ENCODE measurements at places on chromosomes 3 and 15.

- no peak for DNase-seq
These were observed 325.2 kb downstream of the DIPK2A start for GRCh38 chr3:144296808-144297207.

- no peak for DNase-seq
These were observed 137.4 kb downstream of the SERPINI1 start for GRCh38 chr3:167872941-167873340.

GRCh38 chr15:81941479-81941878 is 104.3 kb downstream of the MEX3B start:
- no peak for DNase-seq

GRCh38 chr3:105883798-105884377 is 15.1 kb upstream of the CBLB start:
- DNase-seq: peak; percentile 72

DNA sequence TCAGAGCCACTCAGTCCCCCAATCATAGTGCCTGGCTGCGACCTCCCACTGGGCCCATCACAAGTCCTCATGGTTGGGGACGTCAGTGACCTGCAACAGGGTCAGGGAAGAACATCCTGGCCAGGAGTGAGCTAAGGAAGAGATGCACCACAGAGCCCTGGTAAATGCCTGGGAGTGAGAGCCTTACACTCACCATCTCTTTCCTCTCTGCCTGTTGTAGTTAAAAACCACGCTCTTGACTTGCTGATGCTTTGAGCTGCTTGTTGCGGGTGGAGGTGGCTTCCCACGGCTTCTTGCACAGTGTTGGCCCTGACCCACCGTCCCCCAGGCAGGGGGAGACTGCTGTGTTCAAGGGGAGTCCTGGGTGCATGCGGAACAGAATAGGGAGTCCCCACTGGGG is 91.1 kb upstream of the RGMA start:
- no peak for DNase-seq

DNA sequence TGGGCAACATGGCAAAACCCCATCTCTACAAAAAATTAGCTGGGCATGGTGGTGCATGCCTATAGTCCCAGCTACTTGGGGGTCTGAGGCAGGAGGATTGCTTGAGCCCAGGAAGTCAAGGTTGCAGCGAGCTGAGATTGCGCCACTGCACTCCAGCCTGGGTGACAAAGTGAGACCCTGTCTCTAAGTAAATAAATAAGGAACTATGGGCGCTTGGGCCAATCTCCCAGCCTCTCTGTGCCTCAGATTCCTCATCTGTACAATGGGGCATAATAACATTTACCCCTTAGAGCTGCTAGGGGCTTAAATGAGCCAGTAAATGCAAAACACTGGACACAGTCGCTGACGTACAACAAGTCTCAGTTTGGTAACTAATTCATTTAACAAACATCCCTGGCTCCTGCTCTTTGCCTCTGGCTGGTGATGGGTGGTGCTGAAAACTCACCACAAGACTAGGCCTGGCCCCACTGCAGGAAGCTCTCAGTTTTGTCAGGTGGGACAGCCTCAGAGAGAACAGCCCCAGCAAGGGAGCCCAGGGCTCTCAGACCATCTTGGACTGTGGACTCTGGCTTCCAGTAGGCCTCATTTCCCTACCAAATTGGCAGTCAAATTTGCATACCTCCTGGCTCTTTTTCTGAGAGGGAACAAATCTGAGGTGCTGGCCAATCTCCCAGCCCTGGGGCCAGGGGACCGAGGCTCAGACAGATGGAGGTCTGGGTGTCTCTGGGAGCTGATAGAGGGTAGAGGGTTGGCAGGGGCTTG is 6.4 kb upstream of the TBC1D2B start:
- peak; percentile 23 for DNase-seq

DNA sequence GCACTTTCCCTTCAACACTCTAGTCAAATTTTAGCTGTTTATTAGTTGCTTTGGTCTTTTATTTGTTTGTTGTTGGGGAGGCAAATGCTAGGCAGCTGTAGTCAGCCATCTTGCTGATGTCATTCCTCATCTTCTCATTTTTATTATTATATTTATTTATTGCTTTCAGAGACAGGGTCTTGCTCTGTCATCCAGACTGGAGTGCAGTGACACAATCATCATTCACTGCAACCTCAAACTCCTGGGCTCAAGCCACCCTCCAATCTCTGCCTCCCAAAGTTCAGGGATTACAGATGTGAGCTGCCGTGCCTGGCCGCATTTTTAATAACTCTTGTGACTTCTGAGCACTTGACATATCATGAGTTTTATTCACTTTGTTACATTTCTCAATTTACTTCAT is 441.4 kb downstream of the DIPK2A start:
- no peak for DNase-seq

DNA sequence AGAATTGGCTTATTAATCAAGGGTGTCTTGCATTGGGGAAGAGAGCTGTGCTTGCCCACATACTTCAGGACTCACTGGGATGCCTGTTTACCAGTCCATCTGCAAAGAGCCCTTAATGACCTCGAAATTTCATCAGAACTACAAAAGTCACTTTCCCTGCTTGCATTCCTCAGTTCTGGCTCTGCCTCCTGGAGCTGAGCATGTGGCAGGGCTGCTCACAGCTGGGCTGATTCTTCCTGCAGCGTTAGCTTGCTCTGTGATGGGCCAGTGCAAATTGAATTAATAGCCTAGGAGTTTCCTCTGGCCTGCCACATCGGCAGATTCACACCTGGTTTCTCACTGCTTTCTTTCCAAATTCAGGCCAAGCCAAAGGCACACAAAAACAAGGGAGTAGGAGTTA is 108.9 kb downstream of the DUT start:
- DNase-seq: peak; percentile 95

DNA sequence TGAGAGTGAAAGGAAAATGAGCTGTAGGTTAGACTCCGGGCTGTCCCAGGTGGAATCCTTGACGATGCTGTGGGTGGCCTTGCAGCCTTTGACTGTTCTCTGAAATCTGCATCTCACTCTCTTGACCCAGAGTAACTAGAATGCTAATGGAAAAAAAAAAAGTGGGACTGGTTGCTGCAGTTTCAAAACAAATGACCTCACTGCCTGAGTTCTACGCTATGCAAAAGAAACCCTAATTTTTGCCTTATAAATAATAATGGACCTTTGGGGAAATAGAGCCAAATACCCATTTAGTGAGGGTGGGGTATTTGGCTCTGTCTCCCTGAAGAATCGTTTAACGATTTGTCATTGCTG is 309.7 kb upstream of the C2CD4B start:
- DNase-seq: no peak

GRCh38 chr3:9730657-9731205 is 804 bp upstream of the BRPF1 start:
- no peak for DNase-seq

DNA sequence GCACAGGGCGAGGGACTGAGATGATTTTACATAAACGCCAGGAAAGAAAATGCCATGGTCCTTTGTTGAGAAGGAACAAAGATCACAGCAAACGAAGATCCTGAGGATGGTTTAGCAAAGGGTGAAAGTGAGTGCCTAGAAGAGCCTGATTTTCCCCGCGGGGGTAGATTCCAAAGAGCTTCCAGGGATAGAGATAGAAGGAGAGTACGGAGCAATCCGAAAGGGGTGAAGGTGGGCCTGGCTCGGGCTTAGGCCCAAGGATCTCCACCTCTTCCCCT is 977 bp downstream of the CDC25A start:
- no peak for DNase-seq

GRCh38 chr15:75561888-75562287 is 17.2 kb downstream of the PTPN9 start:
- no peak for DNase-seq

DNA sequence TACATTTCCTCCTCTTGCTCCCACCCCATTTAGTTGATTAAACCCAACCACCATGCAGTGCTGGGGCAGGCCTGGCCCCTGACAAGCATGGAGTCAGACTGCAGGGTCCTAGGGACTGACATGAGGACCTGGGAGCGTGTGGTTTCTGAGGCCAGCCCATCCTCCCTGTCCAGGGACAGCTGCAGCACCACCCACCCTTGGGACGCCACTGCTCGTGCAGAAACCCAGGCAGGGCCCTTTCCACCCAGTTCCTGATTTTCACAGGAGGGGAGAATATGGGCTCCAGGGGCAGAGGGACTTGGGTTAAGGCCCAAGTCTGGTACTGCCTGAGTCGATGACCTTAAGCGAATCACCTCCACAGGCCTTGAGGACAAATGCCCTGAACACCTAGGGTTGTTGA is 23.7 kb downstream of the PLXND1 start:
- DNase-seq: no peak

GRCh38 chr3:13593615-13594014 is 44.7 kb downstream of the FBLN2 start:
- DNase-seq: no peak

DNA sequence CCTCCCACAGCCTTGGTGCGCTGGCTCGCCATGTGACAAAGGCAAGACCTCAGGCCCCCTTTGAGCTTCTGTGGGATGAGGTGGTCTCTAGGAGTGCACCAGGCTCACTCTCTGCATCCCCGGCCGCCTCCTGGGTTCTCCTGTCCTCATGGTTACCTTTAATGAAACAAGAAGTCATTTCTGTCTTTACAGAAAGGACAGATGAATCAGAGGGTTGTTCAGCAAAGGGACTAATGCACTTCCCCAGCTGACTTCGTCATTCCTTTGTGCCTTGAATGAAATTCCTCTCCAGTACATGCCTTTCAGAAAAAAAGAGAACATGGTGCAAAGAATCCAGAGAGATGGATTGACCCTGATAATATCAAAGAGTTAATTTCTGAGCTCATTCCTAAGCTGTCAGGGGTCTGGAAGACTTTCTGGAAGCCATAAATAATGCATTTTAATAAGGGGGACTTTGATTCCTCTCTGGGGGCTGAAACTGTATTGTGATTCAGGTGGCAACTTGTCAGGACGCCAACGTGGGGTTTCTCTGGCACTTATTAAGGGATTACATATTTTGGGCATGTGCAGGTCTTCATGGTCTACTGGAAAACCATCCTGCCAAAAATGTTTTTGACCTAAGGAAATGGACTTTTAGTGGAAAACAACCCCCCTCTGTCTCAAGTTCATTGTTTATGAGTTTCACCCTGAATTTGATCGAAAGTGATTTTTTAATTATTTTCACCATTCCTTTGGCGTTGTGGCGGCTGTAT is 122.7 kb downstream of the FBLN2 start:
- no peak for DNase-seq

- DNase-seq: no peak
These were observed 2.3 kb downstream of the TPM1 start for GRCh38 chr15:63044645-63045464.

DNA sequence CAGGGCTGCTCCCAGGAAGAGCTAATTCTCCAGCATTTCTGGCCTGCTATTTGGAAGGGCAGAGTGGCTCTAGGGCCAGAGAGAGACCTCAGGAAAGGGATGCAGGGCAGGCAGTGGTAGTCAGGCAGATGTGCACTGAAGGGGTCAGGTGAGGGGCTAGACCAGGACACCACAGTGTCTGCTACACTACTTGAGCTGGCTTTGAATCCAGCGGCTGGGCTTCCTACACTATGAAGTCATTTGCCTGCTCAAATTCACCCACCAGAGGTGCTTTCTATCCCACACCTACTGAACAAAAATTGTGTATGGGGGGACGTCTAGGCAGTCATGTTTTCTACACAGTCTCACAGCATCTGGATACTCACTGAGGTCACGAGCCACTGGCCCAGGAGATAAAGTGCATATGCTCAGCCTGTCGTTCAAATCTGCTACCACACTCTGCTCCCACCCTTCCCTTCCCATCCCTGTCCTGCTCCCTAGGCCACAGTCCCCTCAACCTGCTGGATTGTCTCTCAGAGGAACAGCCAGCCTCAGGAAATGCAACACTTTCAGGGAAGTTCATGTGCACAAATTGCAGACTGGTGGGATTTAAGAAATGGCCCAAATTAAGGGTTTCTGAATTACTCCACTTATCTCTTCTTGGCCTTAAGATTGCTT is 49.9 kb upstream of the SLC6A11 start:
- no peak for DNase-seq

DNA sequence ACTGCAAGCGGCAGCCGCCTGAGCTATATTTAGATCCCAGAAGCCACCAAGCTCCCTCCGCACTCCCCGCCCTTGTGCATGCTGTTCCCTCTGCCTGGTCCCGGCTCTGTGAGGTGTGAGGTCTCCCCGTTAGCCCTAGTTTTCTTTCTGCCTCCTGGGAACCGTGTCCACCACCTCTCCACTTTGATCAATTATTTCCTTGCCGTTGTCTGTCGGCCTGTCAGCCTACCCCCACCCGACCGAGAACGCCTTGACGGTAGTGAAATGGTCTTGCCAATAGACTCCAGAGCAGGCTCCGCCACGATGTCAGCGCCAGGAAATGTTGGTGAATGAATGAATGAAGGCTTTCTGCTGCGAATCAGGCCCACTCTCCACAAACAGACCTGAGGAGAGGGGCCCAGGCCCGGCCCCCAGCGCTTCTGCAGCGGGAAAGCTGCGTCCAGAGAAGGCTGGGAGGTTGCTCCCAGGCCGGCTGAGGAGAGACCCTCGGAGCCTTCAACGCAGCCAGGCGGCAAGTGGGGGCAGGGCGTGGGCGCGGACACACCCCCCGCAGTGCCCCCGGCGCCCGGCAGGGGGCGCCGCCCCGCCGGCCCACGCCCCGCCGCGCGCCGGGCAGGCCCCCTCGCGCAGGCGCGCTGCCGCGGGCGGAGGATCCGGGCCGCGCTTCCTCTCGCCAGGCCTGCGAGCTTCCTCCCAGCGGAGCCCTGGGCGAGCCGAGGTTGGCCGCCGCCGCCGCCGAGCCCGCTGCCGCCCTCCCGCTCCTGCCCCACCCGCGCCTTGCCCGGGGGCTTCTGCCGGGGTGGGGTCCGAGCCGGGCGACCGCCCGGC is at the start of gene CSK:
TSS of gene CSK (plus strand) at position 650 of the 828 bp plus-strand sequence. CDS start 16,218 bp downstream, outside the sequence.
- peak; percentile 55 for DNase-seq

- no peak for DNase-seq
These were observed 73.3 kb downstream of the MRPL46 start for GRCh38 chr15:88393719-88394519.

- peak; percentile 84 for DNase-seq
These were observed at the start of gene ADAMTS7 for GRCh38 chr15:78811124-78811824. Gene ADAMTS7, minus strand, starts transcription at chr15:78811464. Its CDS starts 244 bp downstream, at chr15:78811220.

- no peak for DNase-seq
These were observed 250.0 kb upstream of the SLCO3A1 start for GRCh38 chr15:91603384-91604080.

GRCh38 chr15:33148129-33148751 is 46.3 kb downstream of the FMN1 start:
- DNase-seq: no peak

GRCh38 chr3:106643684-106644161 is 733.5 kb upstream of the CCDC54 start:
- no peak for DNase-seq

GRCh38 chr15:48721061-48721810 is 75.7 kb upstream of the FBN1 start:
- DNase-seq: peak; percentile 68

GRCh38 chr3:132416161-132416560 is 1.1 kb upstream of the DNAJC13 start:
- no peak for DNase-seq

- no peak for DNase-seq
These were observed 149.6 kb upstream of the TLE3 start for GRCh38 chr15:70247281-70247680.

- DNase-seq: no peak
These were observed 11.3 kb upstream of the NMNAT3 start for GRCh38 chr3:139689122-139689521.

DNA sequence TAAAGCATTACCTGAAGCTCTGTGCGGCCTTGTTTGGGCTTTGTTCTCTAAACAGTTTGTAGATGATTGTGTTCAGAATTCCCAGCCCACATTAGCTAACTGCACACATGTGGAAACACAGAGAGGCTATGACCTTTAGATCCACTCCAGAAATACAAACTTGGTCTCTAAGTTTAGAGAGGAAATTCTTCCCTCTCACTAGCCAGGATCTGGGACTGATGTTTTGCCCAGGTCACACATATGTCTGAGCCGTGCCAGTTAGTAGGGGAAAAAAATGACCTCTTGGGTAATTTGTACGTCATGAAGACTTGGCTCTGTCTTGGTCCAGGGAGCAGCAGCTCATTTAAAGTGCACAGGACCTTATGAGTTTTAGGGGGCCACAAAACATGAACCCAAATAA is 223.1 kb downstream of the RBMS3 start:
- peak; percentile 57 for DNase-seq

All from foreskin fibroblast (primary cell).